Osteoblast (primary cell): ENCODE measurements at places on chromosomes 7 and 10. TPM values are rescaled to one million over a fixed set of nuclear protein-coding genes. Genes with fewer than 3 reads are reported as not detected.

NKX2-3 gene
- total RNA-seq: not detected in 2 replicates

KAT6B gene
- 24.6 and 30.9 TPM in 2 replicates for total RNA-seq

CCDC172 gene
- total RNA-seq: not detected in 2 replicates

LDB3 gene
- under 0.01 TPM in 2 replicates for total RNA-seq

TDRD1 gene
- total RNA-seq: 0.59 and 0.72 TPM in 2 replicates

MICALL2 gene
- total RNA-seq: 30.4 and 36.5 TPM in 2 replicates

CALML3 gene
- not detected in 2 replicates for total RNA-seq

SLC16A9 gene
- 0.72 and 1.2 TPM in 2 replicates for total RNA-seq

DNA sequence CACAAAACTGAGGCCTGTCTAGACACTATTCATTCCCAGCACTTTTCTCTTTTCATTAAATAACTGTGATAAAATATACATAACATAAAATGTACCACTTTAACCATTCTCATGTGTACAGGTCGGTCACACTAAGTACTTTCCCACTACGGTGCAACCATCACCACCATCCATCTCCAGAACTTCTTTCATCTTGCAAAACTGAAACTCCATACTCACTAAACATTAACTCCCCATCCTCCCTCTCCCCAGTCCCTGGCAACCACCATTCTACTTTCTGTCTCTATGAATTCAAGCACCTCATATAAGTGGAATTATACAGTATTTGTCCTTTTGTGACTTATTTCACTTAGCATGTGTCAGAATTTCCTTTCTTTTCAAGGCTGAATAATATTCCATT, 53.0 kb downstream of the ARHGAP12 start:
- no peak overlapping the region for H3K27ac ChIP-seq
- no peak overlapping the region for H3K4me3 ChIP-seq
- no peaks in the 10 kb centered on the region for H3K36me3 ChIP-seq

DNA sequence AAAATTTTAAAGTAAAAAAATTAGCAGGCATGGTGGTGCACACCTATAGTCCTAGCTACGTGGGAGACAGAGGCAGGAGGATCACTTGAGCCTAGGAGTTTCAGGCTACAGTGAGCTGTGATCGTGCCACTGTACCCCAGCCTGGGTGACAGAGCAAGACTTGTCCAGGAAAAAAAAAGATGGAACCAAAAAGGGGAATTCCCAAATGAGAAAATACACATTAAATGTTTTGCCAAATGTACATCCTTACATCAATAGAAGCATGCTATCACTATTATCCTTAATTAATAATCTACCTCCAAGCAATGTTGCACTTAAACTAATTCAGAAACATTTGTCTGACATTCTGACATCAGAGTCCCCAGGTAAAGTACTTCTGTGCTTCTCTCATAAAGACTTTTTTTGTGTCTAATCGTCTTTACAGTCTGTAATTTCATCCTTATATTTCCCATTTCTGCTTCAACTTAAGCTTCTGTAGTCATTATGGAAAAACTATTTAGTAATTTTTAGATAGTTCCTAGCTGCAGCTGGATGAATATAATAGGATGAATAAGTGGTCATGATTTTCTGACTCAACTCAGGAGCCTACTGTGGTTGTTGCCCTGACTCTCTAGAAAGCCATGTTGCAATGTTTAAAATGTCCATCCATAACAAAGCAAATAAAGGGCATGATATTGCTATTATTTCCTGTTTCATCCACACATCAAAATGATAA, 57.7 kb downstream of the MYPN start:
- peaks cover 68% of the 10 kb centered on the region for H3K36me3 ChIP-seq
- no peaks in the 10 kb centered on the region for H3K27me3 ChIP-seq
- peak; percentile 30 for DNase-seq

DNA sequence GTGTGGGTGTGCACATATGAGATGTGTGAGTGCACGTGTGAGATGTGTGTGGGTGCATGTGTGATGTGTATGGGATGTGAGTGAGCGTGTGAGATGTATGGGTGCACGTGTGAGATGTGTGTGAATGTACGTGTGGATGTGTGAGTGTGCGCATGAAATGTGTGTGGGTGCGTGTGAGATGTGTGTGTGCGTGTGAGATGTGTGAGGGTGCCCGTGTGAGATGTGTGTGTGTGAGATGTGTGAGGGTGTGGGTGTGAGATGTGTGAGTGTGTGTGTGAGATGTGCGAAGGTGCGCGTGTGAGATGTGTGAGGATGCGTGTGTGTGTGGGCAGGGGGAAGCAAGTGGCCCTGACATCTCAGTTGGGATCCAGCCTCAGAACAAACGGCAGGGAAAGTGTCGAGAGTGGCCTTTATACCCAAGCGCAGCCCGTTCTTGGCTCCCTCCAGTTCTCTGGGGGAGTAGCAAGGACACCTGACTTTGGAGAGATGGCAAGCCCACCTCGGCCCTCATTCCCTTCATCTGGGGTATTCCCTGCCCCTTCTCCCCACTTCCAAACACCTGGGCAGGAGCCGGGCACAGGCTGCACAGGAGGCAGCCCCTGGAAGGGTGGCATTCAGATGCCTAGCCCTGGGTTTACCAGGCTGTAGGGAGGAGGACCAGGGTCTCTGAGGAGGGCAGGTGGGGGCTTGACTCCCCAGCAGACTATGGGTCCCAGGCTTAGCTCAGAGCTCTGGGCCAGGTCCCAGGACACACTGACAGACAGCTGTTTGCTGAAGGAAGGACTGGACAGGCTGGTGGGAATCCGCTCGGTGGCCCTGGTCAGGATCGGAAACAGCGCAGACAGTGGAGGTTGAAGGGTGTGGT, 31.6 kb downstream of the PPIF start:
- no peak overlapping the region for H3K27ac ChIP-seq
- DNase-seq: peak; percentile 30
- H3K4me1 ChIP-seq: peaks cover 49% of the 10 kb centered on the region
- no peaks in the 10 kb centered on the region for H3K36me3 ChIP-seq

DNA sequence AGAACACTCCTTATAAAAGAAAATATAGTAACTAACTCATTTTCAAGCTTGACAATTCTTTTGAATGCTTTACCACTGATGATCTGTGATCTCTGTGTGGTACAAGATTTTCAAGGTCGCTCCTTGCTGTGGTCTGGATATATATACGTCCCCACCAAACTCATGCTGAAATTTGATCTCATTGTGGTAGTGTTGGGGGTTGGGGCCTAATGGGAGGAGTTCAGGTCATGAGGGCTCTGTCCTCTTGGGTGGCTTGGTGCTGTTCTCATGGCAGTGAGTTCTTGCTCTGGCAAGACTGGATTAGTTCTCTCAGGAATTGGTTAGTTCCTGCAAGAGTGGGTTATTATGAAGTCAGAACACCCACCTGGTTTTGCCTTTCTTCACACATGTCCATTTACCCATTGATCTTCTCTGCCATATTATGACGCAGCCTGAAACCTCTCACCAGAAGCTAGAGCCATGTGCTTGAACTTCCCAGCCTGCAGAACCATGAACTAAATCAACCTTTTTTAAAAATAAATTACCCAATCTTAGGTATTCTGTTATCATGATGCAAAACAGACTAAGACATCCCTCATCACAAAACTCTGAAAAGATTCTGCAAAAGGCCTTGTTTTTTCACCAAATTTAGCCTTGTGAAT, 8.3 kb upstream of the EDRF1 start:
- no peaks in the 10 kb centered on the region for H3K36me3 ChIP-seq
- DNase-seq: no peak
- no peak overlapping the region for H3K27ac ChIP-seq
- H3K4me3 ChIP-seq: no peak overlapping the region
- H3K27me3 ChIP-seq: no peaks in the 10 kb centered on the region

DNA sequence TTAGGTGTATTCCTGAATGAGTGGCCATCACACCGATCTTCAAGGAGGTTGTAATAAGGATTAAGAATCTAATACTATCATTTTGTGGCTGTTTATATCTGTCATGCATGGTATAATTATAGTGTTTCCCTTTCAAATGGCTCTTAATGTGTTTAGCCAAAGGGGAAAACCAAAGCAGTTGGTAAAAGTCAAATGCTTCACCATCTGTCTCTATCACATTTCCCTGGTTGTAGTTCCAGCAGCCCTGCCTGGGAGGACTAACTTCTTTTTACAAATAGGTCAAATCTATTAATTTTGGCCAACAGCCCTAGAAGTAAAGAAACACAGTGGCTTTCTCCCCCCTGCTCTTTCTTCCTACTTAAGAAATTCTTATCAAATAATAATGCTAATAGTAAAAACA, 56.7 kb downstream of the ZNF365 start:
- H3K4me3 ChIP-seq: no peak overlapping the region
- H3K27ac ChIP-seq: no peak overlapping the region
- H3K36me3 ChIP-seq: no peaks in the 10 kb centered on the region
- peaks cover 21% of the 10 kb centered on the region for H3K4me1 ChIP-seq
- DNase-seq: no peak
